NCI-H187 (cell line): ENCODE measurements at places on chromosomes 7 and 10.

DNA sequence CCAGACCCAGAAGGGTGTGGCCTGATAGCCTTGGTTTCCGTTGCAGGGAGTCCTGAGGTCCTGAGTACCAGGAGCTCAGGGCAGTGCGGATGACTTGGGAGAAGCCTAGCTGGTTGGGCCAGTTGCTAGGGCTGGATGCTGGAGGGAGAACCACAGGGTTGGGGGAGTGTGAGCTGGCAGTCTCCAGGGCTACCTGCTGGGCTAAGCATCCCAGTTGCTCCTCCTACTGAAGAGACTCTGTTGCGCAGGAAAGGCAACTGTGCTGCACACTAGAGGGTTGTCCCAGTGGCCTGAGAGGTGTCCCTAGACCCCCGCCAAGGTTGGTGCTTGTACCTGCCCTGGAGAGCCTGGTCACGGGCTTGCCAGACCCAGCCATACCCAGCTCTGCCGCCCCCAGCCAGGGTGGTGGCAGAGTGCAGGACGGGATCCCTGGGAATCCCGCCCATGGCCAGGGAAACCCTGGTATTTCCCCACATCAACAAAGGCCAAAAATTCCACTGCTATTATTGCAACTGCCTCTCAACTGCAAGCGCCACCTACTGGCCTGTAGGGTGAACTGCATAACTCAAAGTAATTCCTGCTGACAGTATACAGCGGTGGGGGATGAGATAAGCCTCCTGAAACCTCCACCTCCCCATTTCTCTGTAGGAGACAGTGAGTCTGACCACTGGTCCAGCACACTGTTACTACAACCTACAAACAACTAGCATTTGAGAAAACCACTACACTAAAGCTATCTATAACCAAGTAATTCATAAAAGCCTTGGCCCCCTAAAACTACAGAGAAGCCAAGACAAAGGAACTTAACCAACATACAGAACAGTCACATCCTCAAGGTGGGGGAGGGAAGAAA, 67.6 kb upstream of the DDC start:
- peak; percentile 15 for DNase-seq

GRCh38 chr10:101725296-101726114, 30.5 kb upstream of the FBXW4 start:
- DNase-seq, result no peak

- no peak for DNase-seq
Measured at GRCh38 chr10:3125527-3126170, 46.9 kb downstream of the PITRM1 start.

GRCh38 chr7:99219985-99220384, 12.1 kb upstream of the KPNA7 start:
- DNase-seq, result no peak

DNA sequence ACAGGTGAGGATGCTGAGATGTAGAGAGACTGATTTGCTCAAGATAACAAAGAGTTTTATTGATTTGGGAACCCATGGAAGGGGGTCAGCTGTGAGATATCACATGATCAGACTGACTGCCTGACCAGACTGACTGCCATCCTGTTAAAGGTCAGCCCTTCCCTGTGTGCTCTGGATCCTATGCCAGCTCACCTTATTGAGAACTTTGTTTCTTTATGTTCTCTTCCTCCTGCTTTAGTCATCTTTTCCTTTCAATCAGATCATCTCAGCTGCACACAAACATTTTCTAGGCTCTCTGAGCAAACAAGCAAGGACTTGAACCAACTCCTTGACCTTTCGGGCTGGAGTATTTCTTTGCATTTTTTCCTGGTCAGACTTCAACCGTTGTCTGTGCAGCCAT, 50.0 kb upstream of the MTPN start:
- no peak for DNase-seq

GRCh38 chr10:61565819-61566560, 96.7 kb upstream of the CABCOCO1 start:
- no peak for DNase-seq

DNA sequence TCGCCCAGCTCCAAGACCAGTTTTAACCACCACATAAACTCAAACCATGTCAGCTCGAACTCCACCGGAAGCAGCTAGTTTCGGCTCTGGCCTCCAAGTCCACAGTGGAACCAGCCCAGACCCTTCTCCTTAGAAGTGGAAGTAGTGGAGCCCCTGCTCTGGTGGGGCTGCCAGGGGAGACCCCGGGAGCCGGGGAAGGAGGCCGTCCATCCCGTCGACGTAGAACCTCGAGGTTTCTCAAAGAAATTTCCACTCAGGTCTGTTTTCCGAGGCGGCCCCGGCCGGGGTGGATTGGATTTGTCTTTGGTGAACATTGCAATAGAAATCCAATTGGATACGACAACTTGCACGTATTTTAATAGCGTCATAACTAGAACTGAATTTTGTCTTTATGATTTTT, 87.5 kb downstream of the RGS10 start:
- no peak for DNase-seq

DNA sequence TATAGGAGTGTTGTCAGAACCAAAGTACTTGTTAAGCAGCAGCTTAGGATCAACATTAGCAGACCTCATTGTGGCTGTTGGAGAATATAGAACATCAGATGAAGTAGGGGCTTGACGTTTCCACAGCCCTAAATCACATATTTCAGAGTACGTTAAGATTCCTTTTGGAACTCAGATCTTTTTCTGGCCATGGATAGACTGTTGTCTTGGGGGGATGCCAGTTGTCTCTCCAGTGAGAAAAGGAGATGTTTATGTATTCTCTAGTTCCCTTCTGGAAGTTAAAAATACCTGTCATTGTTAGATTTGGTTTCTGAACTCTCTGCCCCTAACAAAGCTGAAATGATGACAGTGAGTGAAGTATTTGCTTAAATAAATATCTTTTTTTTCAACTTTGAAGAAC, 191.3 kb downstream of the AUTS2 start:
- DNase-seq, result no peak

GRCh38 chr7:33692956-33693355, 212.4 kb upstream of the BMPER start:
- DNase-seq, result no peak

- DNase-seq, result no peak
Measured at GRCh38 chr10:95818668-95819067, 62.7 kb downstream of the ENTPD1 start.

DNA sequence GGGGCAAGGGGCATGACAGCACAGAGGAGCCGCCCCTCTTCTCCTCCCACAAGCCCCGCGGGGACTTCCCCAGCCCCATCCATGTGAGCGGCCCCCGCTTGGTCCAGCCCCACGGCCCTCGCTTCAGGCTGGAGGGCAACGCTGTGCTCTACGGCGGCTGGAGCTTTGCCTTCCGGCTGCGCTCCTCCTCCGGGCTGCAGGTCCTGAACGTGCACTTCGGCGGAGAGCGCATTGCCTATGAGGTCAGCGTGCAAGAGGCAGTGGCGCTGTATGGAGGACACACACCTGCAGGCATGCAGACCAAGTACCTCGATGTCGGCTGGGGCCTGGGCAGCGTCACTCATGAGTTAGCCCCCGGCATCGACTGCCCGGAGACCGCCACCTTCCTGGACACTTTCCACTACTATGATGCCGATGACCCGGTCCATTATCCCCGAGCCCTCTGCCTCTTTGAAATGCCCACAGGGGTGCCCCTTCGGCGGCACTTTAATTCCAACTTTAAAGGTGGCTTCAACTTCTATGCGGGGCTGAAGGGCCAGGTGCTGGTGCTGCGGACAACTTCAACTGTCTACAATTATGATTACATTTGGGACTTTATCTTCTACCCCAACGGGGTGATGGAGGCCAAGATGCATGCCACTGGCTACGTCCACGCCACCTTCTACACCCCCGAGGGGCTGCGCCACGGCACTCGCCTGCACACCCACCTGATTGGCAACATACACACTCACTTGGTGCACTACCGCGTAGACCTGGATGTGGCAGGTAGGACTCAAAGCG, 5.1 kb downstream of the AOC1 start:
- DNase-seq, result no peak

DNA sequence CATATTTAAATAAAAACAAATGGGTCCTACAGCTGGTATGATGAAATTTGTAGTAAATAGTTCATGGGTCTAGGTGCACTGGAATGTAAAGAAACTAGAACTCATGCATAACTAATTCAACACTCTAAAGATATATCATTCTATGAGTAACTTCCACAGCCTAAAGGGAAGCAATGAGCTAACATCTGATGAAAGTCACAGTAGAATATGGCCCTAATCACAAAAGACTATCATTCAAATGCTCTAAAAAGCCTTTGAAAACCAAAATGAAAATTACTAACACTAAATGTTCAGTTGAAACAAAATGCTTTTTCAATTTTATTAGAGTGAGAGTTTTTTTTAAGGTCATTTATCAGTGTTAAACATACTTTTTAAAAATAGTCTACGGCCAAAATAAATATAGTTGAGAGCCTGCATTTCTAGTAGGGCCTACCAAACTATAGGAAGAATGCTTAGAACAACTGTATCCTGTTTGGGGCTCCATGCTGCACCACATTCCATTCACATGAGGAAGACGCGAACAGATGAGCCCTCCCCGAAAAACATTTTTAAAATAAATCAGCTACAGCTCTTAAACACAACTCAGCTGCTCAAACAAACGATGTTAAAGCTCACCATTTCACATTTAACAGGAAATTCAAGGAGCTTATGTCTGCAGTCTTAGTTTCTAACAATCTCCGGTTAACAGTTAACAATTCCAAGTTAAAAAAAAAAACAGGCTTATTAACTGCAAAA, 134.5 kb downstream of the NRBF2 start:
- no peak for DNase-seq

GRCh38 chr7:150988230-150989226, 2.3 kb upstream of the NOS3 start:
- peak; percentile 71 for DNase-seq

DNA sequence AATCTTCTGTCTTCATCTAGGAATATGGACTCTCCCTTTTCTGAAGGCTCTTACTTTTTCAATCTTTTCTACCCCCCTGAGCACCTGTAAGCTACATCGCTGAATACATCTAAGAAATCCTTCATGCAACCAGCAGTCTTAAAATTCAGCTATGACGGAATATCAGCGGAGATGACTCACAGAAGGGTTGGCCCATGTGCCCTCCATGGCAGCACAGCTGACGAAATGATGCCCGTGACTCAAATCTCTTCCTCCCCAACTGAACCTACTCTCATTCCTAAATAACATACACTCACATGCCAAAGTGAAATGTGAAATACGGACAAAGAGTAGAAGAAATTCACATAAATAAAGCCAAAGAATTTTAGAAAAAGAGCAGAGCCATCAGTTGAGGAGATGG, 30.3 kb upstream of the NCAPG2 start:
- no peak for DNase-seq

DNA sequence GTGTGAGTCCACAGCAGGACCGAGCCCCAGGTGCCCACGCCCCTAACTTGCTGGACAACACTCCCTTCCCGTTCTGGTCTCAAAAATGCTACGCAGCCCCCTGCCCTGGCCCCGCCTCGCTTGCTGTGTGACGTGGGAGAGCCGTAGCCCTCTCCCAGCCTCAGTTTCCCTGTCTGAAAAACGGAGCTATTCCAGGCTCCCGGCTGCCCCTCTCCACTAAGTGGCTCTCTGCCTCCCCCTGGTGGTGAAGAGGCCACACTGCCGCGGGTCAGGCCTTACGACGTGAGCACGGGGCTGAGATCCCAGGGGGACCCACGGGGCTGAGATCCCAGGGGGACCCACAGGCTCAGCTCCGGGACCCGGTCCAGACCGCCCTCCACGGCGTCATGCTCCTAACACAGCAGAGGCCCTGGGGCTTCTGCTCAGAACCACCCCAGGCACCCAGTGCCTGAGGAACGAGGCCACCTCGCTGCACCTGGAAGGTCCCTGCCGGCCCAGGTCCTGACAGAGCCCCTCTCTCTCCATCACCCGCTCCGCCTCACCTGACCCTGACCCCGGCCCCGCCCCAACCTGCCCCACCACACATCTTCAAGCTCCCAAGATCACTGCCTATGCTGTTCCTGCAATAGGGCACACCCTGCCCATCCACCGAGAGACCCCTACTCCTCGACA, 26.7 kb downstream of the MICALL2 start:
- no peak for DNase-seq

GRCh38 chr10:42594246-42594650, 44.1 kb downstream of the ZNF33B start:
- no peak for DNase-seq

DNA sequence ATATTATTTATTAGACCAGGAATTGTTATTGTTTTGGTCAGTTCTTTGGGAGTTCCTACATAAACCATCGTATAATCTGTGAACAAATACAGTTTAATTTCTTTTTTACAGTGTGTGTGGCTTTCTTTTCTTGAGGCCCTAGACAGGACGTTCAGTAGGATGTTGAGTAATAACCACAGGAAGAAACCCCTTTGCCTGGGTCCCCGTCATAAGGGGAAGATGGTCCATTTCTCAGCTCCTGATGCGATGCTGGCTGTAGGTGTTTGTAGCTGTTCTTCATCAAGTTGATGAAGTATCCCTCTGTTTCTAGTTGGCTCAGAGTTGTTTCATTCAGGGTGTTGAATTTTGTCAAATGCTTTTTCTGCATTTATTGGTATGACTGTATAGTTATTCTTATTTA, 219.7 kb upstream of the ADARB2 start:
- no peak for DNase-seq

GRCh38 chr7:136923111-136923667, 54.7 kb downstream of the CHRM2 start:
- no peak for DNase-seq

GRCh38 chr7:16106300-16106699, 315.0 kb downstream of the CRPPA start:
- DNase-seq, result no peak

GRCh38 chr10:100446130-100446761, 16.6 kb upstream of the WNT8B start:
- DNase-seq, result no peak

- no peak for DNase-seq
Measured at GRCh38 chr7:117825132-117825531, 48.1 kb downstream of the CTTNBP2 start.

- no peak for DNase-seq
Measured at GRCh38 chr7:150800581-150801241, at the start of gene TMEM176A. Gene TMEM176A, plus strand, starts transcription at chr7:150800769. Its CDS starts 782 bp downstream, at chr7:150801551.

DNA sequence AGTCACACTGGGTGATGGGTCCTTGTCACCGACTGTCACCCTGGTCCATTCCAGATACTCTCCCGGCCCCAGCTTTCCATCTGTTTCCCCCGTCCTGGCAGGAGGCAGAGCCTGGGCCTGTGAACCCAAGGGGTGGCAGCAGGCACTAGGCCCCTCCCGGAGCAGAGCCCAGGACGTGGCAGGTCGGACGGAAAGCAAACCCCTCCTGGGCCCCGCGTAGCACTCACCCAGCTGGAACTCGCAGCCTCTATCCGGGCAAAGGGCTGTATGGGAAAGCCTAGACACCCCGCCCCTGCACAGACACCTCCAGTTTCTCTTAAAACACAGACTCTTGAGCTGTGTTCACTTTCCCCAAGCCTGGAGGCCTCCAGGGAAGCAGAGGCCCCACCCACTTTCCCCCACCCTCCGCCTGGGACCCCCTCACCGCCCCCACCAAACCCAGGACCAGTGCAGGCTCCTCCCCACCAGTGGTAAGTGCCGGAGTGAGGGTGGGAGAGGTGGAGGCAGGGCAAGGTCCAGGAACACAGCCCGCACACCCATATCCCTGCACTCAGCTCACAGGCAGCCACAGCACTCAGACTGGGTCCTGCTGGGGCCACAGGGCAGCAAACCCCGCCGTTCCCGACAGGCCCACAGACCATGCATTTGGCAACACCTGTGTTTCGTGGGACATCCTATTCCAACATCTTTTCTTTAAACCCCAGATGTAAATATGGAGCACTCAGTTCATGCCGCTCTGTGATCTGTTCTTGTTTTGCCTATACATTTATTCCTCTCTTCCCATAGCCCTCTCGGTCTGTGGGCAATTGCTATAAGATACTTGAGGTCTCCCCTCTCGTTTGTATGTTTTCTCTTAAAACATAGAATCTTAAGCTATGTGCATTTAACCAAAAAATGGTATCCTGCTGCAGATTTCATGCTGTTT, 98.2 kb upstream of the PDGFA start:
- no peak for DNase-seq
